ENCODE measurements at places on chromosomes 7 and 10.

DNA sequence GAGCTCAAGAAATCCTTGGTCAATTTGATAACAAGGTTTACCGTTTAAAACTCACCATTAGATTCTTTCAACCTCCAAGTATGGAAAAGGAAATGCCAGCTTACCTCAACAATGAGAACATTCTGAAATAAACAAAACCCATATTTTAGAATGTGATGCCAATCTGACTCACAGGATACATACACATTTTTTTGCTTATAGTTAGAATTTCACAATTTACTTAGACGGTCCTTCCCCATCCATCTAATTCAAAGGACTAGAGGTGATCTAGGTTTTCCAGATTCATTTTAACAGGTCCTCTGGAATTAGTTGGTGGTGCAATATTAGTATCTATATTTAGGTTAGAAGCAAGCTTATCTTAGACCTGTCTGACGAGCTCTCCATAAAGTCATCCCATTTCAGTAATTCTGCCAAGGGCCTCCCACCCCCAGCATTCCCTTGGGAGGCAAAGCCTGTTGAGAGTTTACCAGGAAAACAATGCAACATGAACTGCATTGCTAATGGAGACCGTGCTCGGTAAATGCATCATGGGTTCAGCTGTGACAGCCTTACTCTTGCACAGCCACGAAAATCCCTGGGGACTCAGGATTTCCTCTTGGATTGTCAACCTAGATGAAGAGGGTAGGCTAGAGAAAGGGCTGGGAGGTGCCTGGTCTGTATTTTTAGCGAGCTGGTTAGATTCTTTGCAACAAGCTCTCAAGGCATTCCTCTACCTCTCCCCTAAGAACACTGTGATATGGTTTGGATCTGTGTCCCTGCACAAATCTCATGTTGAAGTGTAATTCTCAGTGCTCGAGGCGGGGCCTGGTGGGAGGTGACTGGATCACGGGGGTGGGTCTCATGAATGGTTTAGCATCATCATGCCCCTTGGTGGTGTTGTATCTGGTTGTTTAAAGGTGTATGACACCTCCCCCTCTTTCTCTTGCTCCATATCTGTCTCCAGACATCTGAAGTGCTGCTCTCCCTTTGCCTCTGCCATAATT, 93.8 kb downstream of the PRTFDC1 start:
- DNase-seq: no peak

DNA sequence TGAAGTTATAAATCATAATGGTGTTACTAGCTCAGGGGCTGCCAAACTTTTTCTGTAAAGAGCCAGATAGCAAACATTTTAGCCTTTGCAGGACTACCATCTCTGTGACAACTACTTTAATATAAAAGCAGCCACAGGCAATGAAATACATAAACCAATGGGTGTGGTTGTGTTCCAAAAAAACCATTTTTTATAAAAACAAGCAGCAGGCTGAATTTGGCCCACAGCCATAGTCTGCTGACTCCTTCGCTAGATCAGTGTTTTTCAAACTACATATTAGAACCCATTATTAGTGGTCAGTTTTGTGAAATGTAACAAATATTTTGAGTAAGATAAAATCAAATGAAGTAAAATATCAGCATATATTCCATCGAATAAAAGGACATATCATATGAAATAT, 13.6 kb downstream of the GNG11 start:
- no peak for DNase-seq

DNA sequence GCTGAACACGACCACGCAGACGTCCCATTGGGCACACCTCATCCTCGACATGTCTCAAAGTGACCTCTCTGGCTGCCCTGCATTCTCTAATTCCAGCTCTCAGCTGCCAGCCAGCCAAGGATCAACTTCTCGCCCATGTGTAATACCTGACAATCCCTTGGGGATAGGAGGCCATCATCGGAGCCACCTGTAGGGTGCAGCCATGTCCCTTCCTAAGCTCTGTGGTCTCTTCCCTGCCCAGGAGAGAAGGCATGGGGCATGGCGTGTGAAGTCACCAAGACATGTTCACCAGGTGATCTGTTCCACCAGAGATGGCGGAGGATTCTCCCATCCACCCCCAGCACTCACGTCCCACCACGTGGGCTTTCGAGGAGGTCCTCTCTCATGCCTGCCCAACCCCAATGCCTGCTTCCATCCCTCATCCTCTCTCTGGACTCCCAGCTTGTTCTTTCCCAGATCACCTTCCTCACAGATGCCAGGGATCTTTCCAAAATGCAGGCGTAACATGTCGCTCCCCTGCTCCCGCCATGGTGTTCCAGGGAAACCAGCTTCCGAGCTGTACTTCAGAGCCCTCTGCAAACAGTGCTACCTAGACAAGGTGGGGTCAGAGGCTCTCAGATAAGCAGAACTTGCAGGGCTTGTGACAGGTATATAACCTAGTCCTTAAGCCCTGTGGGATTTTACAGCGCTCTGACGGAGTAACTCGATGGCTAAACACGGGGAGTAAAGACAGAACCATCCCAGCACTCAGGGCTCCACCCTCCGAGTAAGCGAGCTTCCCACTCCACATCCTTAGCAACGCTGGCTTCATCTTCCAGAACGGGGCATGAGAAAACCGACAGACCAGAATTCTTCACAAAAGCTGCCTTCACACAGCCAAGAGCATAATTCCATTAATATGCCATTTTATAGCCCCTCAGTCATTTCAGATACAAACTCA, 41.1 kb downstream of the BRI3 start:
- DNase-seq: no peak

- no peak for DNase-seq
These were observed 272.5 kb downstream of the NEBL start for GRCh38 chr10:20624642-20625041.

GRCh38 chr7:84848219-84848973, 338.5 kb downstream of the SEMA3D start:
- DNase-seq: no peak

GRCh38 chr10:5958675-5959074, 18.7 kb downstream of the IL15RA start:
- DNase-seq: no peak

- no peak for DNase-seq
These were observed 314.1 kb upstream of the ETV1 start for GRCh38 chr7:14303536-14303935.

DNA sequence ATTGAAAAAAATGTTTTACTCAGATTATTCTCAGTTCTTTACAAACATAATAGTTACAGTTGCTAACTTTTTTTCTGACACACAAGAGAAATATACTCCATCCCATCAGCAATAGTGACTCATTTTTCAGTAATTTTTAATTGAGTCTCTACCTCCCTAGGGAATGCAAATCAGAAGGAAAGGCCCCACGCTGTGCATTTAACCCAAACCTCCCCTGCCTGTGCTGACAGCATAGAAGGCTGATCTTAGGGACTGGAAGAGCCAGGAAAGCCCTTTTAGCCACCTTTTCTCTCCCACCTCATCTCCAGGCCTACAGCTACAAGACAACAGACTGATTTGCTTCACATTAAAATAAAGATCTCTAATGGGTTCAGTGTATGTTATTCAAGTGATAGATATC, 24.7 kb upstream of the PIK3CG start:
- DNase-seq: no peak

DNA sequence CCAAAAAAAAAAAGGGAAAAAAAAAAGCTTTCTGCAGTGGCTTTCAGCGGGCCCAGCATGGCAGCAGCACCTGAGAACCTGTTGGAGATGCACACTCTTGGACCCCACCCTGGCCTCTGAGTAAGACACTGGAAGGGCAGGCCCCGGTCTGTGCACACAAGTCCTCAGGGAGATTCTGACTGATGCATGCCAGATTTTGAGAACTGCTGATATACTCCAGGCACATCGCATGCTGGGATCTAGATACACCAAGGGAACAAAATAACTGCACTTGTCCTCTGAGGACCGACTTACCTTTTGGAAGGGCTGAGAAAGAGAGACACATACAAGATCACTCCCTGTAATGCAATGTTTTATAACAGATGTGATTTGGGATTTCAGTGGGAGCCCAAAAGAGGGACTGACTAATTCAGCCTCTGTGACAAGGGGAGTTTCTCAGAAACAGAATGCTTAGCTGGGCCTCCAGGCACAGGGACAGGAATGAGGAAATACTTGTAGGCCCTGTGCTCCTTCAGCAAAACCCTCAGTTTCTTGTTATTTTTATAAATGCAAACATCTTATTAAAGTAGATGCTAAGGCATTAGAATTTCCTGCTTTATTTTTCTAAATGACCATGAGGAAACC, 8.2 kb downstream of the EGFR start:
- DNase-seq: no peak

GRCh38 chr10:93462371-93462770, 19.8 kb downstream of the MYOF start:
- no peak for DNase-seq

- DNase-seq: no peak
These were observed 59.4 kb upstream of the CCNY start for GRCh38 chr10:35276889-35277288.

DNA sequence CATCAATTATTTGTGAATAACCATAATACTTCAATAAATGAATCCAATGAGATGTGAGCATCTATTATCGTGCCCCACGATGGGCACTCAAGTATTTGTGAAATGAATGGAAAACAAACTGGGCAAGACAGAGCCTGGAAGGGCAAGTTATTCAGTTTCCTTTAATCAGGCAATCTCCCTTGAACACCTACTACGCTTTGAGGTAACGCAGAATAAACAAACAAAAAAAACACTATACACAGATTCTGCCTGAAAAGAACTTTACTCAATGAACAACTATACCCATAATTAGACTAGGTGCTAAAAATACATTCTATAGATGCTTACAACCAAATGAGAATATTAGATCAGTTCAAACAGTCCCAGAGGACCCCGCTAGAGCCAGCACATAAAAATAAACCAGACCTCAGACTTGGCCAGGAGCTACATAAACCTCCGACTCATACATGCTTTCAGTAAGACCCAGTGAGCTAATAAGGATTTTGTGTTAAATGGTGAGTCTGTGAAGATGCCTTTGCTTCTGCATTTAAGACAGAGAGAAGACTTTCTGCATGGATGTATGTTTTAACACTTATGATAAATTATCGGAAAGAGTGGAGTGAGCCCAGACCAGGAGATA, 121.3 kb downstream of the MPP7 start:
- no peak for DNase-seq

DNA sequence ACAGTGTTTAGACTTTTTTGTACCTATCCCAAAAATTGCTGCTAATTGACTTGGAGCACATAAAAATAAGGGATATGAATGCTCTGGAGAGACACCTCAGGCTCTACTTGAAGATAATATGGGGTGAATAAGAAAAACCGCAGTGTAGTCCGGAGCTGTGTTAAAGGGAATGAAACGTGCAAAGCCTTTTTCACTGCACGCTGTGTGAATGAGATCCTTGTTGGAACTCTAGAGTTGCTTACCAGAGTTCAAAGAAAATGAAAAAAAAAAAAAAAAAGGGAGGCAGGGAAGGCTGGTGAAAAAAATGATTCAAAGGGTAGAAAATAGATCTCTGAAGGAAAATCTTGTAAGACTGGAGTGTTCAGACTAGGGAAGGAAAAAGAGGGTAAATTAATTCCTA, 226.6 kb downstream of the LRMDA start:
- DNase-seq: no peak

GRCh38 chr7:22433710-22434460, 66.1 kb downstream of the STEAP1B start:
- no peak for DNase-seq

DNA sequence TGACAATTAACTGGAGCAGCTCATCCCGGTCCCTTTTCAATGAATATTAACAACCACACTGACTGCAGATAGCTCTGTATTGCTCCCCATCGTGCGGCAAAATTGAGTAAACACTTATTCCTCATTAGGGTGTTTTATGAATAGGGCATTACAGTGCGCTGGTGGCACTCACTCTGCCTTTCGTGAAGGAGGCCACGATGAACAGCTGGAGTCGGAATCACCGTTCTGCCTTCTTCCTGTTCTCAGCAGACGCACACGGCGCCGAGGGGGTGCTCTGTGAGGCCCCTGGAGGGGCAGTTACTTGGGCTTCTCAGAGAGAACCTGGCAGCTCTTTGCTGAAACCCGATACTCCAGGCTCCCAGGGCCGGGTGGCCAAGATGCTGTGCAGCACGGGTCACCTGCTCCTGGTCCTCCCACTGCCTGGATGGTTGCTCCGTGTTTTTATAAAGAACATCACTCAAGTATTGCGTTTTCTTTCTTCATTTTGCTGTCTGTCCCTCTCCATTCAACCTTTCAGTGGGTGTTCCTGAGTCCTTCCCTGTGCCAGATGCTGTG, 241.9 kb downstream of the GLRX3 start:
- DNase-seq: no peak

DNA sequence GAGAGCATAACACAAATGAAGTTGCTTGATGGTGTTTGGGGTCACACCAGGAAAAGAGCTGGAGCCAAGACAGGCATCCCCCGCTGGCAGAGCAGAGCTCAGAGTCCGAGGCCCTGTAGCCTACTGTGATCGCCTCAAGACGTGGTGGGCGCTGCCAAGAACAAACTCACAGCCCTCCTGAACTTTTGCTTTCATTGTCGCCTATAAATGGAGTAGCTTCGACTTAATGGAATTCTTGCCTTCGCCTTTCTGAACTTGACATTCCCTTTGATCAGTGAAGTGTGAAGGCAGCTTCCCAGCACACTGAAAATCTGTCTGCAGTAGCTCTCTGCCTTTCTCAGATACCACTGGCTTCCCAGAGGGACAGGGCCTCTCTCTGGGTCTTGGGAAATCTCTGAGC, 21.3 kb downstream of the CPXM2 start:
- no peak for DNase-seq

GRCh38 chr7:45915606-45916005, 5.5 kb downstream of the IGFBP3 start:
- no peak for DNase-seq

GRCh38 chr7:2952316-2952715, 91.4 kb downstream of the CARD11 start:
- DNase-seq: no peak

GRCh38 chr7:44671069-44671468, 64.6 kb downstream of the OGDH start:
- DNase-seq: no peak

DNA sequence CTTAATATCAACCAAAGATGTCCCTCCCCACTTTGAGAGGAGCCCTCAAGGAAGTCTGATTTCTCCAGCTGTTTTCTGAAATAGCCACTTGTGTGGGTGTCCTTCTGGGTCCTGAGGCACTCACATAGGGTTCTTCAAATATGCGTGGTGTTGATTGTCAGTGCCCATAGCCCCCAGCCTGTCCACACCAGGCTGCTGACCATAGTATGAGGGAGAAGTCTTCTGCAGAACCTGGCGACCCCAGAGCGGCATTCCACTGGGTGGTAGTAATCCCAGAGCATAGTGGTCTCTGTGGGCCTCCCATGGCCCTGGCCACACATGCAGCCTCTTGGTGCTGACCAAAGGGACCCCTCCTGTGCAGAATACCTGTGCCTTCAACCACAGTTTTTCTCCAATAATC, 82.7 kb upstream of the MACROH2A2 start:
- no peak for DNase-seq

- no peak for DNase-seq
These were observed 145.7 kb upstream of the RHEB start for GRCh38 chr7:151665368-151665767.

- no peak for DNase-seq
These were observed 94.9 kb downstream of the GAD2 start for GRCh38 chr10:26311383-26311940.

GRCh38 chr10:31467791-31468535, 148.9 kb downstream of the ZEB1 start:
- DNase-seq: no peak

GRCh38 chr7:98046816-98047215, 56.8 kb upstream of the OCM2 start:
- DNase-seq: no peak
